ENCODE measurements at places on chromosomes 5 and 9.

- DNase-seq, result no peak
Measured at GRCh38 chr9:126564716-126565115, 49.0 kb upstream of the LMX1B start.

DNA sequence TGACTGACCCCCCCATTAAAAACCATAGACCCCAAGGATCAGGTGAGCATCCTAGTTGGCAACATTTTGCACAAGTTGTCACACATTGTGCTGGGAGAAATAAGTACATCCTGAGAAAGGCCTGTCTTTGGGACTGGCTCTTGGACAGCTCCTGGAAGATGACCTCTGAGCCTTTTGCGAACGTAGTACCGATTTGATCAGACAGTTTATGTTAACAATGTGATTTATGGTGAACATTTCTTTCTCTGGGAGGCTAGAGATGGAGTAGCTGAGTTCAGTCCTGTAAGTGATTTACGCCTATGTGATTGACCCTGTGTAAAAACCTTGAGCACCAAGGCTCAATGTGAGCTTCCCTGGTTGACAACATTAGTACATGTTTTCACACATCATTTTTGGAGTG is 41.7 kb downstream of the LOX start:
- no peak for DNase-seq

- DNase-seq, result no peak
Measured at GRCh38 chr5:124252191-124252638, 494.2 kb downstream of the ZNF608 start.

GRCh38 chr9:114349713-114350480 is 20.2 kb downstream of the ORM2 start:
- DNase-seq, result no peak

DNA sequence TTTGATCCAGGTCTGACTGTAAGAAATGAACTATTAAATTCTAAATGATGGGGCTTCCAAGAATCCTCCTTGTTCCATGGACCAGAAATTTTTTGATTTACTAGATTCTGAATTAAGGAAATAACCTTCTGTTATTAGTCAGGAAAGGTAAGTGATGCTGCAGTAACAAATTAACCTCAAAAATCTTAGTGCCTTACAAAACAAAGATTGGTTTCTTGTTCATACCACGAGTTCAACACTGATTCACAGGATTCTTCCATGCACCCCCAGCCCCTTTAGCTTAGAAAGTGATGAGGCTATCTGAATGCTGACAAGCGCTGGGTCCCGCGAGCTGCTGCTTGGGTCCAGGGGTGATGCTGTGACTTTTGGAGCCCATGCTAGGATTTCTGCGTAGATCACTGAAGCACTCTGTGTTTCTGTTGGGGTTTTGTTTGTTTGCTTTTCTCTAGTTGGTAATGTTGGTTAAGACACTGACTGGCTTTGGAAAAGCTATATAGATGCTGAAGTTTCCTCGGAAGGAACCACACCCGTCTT is 52.3 kb downstream of the COL15A1 start:
- DNase-seq, result no peak

- DNase-seq, result no peak
Measured at GRCh38 chr5:31604644-31605043, 34.3 kb upstream of the PDZD2 start.

DNA sequence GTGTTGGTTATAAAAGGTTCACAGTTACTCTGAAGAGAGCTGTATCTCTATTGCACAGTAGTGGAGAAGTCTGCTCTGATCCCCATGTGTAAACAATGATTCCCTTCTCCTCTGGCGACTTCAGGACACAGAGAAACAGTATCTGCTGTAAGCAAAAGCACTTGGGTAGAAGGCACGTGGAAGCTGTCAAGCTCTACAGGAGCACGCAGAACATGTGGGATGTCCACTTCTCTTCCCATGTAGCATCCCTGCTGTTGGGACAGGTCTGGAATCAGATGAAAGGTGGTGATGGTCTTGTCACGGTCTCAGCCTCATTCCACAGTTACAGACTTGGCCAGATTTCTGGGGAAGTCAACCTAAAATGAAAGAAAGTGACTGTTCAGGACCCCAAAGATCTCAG is 9.4 kb upstream of the MAPK9 start:
- DNase-seq, result no peak

GRCh38 chr9:79962150-79962549 is 390.4 kb downstream of the TLE4 start:
- DNase-seq, result no peak

DNA sequence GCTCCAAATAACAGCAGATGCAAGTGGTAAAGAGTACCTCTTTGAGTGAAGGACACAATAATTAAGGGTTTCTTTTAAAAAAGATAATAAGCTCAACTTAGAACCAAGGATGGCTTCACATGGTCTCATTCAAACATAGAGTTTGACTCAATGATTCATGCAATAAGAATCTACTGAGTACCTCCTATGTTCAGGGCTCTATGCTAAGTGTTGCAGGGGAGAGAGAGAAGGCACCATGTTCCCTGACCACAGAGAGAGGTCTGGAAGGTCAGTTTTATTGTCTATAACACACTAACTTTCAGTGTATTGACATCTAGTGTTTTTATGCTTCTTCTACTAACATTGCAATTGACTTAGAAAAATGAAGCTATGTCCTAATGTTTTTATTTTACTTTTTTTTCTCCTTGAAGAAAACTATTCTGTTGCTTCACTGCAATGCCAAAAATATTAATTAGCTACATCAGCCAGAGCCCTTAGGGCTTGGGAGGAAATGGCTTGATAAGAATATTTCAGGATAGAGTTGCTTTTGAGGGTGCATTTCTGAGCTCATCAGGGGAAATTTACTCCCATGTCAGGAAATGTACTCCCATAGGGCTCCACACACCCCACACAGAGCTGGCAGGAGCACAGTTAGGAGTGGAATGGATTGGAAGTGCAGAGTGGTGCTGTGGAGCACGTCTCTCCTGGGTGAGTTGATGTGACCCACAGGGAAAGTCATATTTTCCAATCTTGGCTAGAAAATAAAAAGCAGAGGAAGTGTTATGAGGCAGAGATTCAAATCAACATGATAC is 106.6 kb downstream of the PDE8B start:
- DNase-seq, result no peak

DNA sequence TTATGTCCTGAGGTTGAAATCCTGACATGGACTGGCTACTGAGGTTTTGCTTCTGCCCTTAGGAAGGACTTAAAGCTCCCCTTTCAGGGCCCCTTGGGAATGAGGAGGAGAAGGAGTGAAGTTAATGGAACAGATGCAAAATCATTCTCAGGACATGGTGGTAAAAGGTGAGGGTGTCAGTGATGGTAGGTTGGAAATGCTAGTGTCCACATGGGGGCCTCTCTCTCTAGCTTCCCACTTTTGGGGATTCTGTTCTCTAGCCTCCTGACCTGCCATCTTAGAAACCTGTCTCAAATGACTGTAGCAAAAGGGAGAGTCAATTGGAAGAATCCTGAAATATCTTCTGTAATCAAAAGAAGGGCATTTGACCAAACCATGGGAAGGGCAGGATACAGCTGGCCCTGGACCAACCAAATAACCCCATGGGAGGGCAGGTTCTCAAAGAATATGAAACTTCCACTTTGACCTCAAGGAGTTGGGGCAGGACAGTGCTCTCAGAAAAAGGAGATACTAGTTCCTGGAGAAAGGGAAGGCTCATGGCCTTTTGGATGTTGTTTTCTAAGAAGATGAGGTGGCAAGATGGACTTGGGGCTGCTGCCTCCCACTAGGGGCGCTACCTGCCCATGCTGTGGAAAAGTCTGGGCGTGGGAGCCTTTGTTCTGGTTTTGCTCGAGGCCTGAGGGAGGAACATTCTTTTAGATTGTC is 21.2 kb upstream of the MLANA start:
- DNase-seq, result peak; percentile 12

DNA sequence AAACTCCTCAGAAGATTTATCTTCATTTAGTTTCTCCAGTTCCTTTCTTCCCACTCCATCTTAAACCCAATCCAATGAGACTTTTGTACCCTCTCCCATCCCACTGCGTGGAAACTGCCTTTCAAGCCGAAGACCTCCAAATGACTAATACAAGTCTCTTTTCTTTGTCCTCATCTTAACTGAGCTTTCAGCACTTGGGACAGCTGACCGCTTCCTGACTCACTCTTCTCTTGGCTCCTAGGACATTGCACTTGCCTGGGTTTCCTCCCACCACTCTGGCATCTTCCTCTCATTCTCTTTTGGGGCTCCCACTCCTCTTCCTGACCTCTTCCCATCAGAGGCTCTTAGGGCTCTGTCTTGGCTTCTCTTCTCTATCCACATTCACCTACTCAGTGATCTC is 243.7 kb downstream of the HSPA4 start:
- no peak for DNase-seq

GRCh38 chr5:39980056-39980455 is 555.3 kb upstream of the DAB2 start:
- no peak for DNase-seq

GRCh38 chr5:38380537-38380936 is 122.2 kb downstream of the EGFLAM start:
- no peak for DNase-seq

DNA sequence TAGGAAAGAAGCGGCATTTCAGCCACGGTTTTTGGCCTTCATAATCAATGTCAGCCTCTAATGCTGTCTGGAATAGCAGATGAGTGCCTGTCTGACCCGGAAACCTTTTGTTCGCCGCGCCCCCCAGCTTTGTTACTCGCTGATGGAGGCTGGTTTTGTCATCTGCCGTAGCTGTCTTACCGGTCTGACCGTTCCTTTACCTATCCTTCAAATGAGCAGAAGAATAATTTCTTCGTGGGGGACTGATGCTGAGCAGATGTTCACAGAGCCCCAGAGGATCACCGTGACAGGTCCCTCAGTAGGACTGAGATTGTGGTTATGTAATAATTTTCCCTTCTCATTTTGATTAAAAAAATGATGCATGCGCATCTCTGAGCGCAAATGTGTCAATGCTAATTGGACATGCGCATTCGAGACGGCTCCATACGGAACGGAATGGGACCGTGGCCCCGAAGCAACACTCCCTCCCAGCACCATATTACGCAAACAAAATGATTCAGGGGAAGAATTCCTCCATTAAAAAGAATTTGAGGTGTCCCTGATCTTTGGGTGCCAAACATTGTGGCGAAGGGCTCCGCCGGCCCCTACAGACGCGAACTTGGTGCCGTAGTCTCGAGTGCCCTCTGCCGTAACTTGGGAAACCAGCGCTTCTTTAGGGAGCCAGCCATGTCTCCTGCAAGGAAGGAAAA is 27.6 kb downstream of the TLX3 start:
- DNase-seq, result no peak

DNA sequence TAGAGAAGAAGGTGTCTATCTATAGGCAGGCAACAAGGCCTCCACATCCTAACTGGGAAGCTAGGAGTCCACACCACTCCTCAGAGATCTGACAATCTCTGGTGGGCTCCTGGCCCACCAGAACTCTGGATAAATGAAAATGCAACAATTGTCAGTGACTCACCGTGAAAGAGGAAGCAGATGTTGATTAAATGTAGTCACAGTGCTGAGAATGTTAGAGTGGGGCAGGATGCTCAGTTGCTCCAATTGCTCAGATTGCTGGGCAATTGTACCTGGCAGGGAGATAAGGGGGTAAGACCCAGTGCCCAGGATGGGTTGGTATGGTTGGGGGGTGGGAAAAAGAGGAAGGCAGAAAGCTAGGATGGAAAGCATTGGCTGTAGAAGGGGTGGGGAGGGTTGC is 4.3 kb downstream of the CCL19 start:
- no peak for DNase-seq

- DNase-seq, result no peak
Measured at GRCh38 chr9:84166891-84167290, 173.7 kb downstream of the SLC28A3 start.

DNA sequence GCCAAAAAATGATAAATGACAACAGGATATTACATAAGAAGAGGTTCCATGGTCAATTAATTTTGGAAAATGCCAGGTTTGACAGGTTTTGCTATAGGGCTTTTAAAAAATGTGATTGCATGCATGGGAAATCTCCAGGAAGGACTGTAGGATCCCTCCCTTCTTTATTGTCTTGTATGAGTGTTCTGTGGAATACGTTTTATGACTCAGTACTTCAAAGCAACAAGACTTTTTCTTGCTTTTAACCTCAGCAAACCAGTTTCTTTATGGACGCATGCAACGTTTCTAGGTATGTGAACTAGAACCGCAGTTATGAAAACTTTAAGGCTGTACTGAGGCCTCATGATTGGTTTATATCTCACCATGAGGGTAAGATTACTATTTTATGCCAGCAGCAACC is 76.6 kb upstream of the NTRK2 start:
- no peak for DNase-seq

- no peak for DNase-seq
Measured at GRCh38 chr5:128749136-128749898, 211.3 kb upstream of the FBN2 start.

DNA sequence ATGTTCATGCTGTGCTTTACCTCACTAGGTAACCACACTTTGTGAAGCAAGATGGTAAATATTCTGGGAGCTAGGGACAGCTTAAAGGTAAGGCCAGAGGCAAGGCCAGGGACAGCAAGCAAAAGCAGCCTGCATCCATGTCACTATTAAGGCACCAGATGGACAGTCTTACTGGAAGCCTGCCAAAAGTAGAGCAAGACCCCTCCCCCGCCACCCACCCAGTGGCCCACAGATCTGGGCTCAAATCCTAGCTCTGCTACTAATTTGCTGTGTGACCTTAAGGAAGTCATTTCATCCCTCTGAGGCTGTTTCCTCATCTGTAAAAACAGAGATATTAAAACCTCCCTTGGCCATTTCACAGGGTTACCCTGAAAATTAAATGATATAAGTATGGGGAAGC is 13.2 kb upstream of the ERMP1 start:
- DNase-seq, result no peak

DNA sequence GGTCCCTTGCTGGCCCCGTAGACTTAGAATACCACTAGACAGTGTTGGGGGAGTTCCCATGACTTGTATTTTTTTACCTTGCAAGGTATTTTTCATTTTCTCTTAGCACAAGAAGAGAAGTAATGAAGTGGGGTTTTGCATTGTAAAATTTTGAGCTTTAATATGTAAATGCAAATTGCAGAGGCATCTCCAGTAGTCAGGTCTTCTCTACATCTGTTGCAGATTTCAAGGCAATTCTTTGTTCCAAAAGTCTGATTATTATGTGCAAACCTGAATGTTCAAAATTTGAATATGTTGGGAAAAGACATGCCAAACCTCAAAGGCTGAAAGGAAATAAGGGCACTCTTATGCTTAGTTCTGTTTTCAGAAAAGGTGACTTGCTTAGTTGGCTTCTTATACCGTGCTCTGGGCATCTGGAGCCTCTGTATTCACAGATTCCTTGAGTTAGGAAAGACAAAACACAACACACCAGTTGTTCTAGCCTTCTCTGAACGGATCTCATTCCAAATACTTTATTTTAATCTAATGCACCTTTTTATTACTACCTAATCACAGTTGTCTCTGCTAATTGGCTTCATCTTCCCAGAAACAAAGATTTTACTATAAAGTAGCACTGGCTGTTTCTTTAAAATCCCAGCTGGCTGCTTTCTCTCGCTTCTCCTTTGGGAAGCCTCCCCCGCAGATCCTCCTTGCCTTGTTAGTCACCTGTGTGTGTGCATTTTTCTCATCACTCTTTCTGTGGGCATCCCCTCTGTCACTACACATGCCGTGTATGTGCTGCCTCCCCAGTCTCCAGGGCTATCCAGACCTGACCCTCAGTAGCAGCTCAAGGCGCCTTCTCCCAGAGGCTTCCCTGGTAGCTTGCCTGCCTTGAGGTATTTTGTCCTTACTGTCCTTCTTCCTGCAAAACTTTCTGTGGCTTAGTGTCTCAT is 138.2 kb downstream of the TLE4 start:
- DNase-seq, result no peak
